Cerebellar nuclear complex (tissue), 1 donor: ENCODE measurements at places on chromosomes 13 and 19.

DNA sequence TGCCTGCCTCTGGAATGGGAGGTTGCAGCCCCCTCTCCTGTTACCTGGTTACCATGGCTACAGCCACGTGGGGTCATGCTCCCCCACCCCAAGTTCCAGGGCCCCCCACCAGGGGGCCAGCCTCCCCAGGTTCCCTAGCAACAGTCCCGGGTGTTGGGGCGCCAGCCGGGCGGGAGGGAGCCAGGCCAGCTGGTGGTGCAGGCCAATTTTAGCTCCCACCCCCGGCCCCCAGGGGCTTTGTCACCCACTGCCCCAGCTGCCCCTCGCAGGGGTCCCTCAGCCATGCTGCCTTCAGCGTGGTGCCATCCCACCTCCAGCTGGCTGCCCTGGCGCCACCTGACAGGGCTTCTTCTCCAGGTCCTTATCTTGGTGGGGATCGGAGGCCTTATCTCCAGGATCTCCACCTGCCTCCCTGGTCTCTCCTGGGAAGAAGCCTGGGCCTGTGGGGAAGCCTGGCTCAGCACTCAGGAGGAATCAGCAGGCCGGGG lies 3.0 kb downstream of the MARK4 start:
- DNase-seq, result no peak

GRCh38 chr19:51687791-51688670 lies 5.1 kb upstream of the SPACA6 start:
- no peak for DNase-seq

GRCh38 chr13:112231451-112232083 lies 144.6 kb upstream of the SPACA7 start:
- no peak for DNase-seq

DNA sequence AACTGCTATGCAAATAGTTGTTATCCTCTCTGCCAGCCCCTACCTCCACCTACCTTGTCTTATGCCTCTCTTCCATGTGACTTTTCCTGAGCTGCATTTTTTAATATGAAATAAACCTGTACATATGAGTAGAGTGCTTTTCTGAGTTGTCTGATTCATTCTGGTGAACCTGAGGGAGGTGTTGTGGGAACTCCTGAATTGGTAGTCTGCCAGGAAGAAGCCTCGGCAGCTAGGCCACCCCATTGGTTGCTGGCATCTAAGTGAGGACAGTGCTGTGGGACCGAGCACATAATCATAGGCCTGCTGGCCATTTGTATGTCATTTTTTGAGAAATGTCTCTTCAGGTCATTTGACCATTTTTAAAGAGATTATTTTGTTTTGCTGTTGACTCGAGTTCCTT lies 1146.8 kb downstream of the UQCRFS1 start:
- DNase-seq, result no peak

GRCh38 chr19:40365010-40365409 lies 16.5 kb downstream of the PLD3 start:
- no peak for DNase-seq

DNA sequence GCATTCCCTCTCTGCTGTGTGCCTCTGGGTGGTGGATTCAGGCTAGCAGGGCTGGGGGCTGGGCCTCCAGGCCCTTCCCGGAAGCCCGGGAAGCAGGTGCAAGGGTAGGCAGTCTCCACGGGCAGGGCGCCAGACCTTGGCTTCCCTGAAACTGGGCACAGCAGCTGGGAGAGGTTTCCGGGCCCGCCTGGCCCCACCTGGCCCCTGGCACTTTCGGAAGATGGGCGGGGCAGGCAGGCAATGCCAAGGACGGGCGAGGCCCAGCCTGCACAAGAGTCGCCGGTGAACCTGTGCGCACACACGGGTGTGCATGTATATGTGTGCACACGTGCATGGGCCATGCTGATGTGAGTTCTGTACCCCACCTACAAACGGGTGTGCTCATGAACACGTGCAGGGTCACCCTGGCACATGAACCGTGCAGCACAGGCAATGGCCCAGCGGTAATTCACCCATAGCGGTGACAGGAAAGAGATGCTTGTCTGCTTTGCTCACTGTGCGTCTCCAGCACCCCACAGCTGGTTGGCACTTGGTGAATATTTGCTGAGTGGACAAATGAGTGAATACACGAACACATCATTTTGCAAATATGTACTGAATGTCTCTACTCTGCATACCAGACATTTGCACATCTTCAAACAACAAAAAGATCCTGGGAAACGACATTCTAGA lies 15.3 kb downstream of the GADD45B start:
- DNase-seq, result no peak

DNA sequence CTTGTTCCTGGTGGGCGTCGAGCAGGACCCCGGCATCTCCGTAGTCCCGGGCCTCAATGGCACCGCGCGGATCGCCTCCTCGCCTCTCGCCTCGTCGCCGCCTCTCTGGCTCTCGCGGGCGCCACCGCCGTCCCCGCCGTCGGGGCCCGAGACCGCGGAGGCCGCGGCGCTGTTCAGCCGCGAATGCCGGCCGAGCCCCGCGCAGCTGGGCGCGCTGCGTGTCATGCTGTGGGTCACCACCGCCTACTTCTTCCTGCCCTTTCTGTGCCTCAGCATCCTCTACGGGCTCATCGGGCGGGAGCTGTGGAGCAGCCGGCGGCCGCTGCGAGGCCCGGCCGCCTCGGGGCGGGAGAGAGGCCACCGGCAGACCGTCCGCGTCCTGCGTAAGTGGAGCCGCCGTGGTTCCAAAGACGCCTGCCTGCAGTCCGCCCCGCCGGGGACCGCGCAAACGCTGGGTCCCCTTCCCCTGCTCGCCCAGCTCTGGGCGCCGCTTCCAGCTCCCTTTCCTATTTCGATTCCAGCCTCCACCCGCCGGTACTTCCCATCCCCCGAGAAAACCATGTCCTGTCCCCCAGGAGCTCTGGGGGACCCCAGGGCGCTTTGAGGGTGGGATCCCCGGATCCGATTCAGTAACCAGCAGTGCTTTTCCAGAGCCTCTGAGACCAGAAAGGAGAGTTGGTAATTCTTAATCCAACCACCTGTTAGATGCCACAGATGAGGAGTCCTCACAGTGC lies 885 bp downstream of the MLNR start:
- DNase-seq, result no peak

DNA sequence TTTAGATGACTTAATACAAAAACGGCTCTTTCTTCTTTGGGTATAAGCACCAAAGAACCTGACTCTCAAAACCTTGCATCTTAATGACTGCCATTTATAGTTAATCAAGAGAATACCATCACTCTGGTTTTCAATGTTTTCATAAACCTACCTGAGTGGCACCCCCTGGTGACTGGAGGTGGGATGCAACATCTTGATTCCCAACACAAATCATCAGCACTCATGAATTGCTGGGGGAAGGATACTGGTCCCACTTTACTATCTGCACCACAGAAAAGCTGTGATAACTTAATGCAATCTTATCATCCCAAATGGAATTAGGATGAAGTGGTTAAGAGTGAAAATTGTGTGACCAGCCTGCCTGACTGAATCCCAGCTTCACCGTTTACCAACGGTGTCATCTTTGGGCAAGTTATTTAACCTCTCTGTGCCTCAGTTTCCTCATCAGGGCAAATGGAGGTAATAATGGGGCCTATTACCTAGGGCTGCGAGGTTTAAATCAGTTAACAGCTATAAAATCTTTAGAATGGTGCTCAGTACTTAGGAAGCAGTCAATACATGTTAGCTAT lies 366.4 kb downstream of the KLF12 start:
- no peak for DNase-seq

DNA sequence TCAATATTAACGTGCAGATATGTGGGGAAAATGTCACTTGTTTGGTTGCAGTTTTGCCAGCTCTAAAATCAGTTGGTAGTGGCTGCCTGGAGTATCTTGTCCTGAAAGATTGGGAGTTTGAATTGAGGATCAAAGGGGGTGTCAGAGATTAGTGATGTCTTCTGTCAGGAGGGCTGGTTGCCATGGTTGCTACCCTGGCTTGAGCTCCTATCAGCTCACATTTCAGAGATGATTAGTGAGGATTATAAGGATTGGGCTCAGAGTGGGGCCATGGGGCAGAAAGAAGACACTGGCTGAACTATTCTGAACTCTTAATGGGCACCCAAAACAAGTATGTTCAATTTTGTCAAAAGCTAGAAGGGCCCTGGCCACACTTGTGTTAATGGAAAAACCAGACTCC lies 95.5 kb upstream of the RNF113B start:
- DNase-seq, result no peak

DNA sequence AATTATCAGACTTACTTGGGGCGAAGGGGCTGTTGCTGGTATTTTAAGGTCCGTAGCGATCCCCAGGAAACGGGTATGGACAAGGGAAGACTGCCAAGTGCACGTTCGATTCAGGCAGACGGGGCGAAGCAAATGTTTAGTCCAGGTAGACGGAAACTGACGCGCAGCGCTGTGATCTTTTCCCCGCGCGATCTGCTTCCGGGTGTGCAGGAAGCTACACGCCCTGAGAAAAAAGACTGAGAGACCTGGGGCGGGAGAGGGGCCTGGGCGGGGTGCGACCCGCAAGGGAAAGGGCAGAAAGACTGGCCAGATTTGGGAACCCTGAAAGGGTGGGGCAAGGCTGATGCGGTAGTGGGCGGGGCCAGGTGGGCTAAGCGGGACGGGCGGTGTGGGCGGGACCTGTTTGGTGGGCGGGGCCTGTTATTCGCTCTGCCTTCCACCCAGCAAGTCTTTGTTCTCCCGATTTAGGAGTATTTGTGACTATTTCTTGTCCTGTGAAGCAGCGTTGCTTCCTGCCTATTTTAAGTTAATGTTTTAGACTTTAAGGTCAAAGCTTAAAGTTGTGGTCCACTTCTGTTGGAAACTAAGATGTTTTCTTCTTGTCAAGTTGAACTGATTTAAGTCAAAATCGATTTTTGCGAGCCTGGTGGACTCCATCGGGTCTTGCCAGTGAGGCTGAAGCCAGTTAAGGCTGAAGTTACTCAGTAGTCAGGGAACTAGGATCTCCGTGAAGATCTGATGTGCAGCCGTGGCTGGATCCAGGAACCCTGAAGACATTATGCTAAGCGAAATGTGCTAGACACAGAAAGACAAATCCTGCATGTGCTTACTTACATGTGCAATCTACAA lies at the start of gene ZNF836:
TSS of gene ZNF836 (minus strand) at position 301 of the 849 bp plus-strand sequence. CDS start 3,549 bp downstream, outside the sequence.
- peak; percentile 37 for DNase-seq

DNA sequence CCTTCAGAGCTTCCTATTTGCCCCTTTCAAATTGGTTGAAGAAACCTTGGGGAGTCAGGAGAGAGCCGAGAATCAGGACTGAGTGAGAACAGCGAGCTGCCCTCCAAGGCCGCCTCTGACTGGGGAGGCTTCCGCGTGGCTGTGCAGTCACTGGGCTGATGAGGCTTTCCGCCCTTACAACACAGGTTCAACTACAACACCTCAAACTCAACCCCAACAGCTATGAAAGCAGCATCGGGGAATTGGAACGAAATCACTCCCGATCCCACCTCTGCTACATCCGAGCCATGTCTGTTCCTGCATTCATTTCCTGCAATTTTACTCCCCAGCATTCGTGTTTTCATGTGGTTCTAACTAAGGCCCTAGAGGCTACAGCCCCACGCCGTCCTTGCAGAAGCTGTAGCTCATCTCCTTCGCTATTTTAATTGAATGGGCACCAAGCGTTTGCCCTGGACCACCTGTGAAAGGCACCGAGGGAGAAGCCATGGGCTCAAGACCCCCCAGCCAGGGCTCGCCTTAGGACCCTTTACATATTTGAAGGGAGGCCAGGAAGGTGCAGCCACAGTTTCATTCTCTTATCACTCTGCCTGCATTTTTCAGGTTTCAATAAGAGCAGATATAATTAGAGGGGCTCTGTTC lies 12.3 kb upstream of the RASA3 start:
- DNase-seq, result no peak

GRCh38 chr19:884420-885211 lies 8.4 kb downstream of the MED16 start:
- DNase-seq, result no peak

DNA sequence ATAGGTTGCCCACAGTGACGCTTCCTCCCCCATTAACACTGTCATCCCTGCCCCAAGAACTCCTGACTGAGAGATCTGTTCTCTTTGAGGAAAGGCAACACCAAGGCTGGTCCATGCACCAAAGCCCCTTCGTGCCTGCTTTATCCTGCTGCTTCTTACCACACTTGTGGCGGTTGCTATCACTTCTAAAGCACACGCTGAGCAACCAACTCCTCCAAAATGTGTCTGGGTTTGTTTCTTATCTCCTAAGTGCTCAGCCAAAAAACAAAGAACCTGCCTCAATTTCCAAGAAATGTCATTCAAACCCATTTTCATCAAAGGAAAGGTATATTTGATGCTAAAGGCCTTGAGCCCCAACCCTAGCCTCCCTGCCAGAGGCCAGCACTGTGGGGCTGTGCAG lies 14.6 kb downstream of the ATP7B start:
- no peak for DNase-seq

GRCh38 chr13:89726690-89727435 lies 1620.6 kb upstream of the MIR17HG start:
- DNase-seq, result no peak

- no peak for DNase-seq
Observed at GRCh38 chr13:97133955-97134354, 88.2 kb upstream of the MBNL2 start.

DNA sequence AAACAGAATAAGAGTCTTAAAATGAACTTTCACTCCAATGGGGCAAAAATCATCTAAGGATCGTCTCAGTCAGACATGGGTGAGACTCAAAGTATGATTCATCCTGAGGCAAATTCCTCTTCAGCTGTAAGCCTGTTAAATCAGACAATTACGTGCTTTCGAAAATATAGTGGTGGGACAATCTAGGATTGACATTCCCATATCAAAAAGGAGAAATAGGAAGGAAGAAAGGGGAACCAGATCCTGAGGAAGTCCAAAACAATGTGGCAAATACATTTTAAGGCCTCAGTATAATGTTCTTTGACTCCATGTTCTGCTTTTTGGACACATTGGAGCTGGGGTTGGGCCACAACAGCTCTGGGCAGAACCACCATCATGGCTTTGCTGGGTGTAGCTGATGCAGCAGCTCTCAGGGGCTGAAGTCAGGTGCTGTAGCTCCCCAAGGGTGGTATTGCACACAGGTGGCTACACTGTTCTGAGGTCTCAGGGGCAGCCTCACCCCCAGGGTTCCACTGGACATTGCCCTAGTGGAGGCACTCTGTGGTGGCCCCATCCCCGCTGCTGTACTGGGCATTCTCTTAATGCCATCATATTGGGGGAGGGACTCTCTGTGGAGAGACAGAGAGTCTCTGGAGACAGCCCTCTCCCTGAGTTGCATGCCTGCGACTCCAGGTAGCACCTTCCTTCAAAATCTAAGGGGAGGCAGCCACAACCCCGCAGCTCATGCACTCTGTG lies 5.7 kb upstream of the FPR3 start:
- DNase-seq, result no peak

DNA sequence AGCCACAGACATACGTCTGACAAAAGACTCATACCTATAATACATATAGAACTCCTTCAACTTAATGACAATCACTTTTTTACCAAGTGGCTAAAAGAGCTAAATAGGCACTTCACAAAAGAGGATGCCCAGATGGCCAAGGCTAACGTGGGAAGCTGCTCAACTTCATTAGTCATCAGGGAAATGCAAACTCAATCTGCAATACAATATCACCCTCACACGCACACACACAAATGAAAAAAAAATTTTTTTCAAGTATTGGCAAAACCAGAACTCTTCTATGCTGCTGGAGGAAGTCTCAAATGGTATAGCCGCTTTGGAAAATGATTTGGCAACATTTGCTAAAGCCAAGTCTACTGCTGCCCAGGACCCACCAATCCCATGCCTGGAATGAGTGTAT lies 14.6 kb upstream of the DNMT1 start:
- no peak for DNase-seq
